SK-N-SH treated with all-trans-retinoic acid at 6 μM for 48 hours (cell line): ENCODE measurements at places on chromosomes 7 and 10.

GRCh38 chr7:42227541-42227935, 9.5 kb downstream of the GLI3 start:
- ATAC-seq, result peak; percentile 24; the same call in 1 of the 3 replicates

DNA sequence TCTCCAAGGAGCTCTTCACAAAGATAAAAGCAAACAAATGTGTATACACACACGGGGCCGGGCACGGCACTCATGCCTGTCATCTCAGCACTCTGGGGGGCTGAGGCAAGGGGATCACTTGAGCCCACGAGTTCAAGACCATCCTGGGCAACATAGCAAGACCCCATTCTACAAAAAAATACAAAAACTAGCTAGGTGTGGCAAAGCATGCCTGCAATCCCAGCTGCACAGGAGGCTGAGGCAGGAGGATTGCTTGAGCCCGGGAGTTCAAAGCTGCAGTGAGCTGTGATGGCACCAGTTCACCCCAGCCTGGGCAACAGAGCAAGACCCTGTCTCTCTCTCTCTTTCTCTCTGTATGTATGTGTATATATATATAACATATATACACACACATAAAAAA, 22.3 kb downstream of the TTYH3 start:
- no peak for ATAC-seq

GRCh38 chr7:66549466-66549865, 79.2 kb upstream of the KCTD7 start:
- no peak for ATAC-seq

- no peak for ATAC-seq
Observed at GRCh38 chr10:81502677-81503359, 372.2 kb upstream of the NRG3 start.

DNA sequence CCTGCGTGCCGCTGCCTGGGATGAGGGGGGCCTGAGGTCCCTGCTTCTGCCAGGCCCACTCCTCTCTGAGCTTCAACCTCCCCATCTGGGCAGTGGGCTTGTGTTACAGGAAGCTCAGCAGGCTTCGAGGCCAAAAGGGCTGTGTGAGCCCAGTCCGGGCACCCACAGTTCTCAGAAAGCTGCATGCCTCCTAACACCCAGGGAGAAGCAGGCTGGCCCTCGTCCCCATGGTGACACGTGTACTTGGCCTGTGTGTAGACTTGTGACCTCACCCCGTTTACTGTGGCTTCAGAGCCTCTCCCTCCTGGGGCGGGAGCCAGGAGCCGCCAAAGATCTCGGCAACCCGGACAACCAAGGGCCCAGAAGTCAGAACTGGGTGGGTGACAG, 2.2 kb upstream of the GRIFIN start:
- ATAC-seq, result peak; percentile 1; the same call in 1 of the 3 replicates

DNA sequence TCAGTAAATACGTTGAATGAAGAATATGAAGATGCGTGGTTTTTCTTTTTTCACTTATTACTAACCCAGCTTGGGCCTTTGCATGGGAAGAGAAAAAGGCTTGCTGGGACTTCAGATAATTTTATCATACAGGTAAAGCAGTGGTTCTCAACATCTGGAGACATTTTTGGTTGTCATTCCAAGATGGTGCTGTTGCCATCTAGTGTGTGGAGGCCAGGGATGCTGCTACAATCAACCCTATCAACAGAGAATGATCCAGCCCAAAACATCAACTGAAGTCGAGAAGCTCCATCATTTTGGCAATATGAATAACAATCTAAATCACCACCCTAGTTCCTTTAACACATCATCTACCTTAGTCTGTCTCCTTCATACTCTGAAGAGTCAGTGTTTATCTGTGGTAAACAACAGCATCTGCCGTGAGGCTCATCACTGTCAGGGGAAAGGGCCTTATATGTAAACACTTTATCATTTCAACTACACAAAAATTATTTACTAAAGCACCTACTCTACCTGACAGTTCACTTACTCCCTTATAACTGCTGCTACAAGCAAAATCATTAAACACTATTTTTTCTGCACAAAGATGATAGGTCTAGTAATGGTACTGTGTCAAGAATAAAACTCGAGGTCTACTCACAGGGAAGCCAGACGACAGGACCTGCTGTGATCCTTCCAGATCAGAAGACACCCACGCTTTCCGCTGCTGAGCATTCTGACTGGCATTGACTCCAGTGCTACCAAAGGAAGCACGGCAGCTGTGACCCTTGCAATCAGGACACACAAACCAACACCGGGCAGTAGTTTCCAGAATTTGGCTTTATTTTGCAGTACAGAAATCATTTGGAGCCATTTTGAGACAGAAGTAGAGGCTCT, 48.6 kb downstream of the GDI2 start:
- ATAC-seq, result no peak

- ATAC-seq, result no peak; the same call in 2 of the 3 replicates
Observed at GRCh38 chr7:6181136-6181535, 91.3 kb downstream of the CYTH3 start.

GRCh38 chr7:127858091-127858914, 172.9 kb downstream of the LRRC4 start:
- ATAC-seq, result no peak

GRCh38 chr10:110357252-110357780, 52.6 kb upstream of the SMNDC1 start:
- peak; percentile 3; the same call in 1 of the 3 replicates for ATAC-seq

DNA sequence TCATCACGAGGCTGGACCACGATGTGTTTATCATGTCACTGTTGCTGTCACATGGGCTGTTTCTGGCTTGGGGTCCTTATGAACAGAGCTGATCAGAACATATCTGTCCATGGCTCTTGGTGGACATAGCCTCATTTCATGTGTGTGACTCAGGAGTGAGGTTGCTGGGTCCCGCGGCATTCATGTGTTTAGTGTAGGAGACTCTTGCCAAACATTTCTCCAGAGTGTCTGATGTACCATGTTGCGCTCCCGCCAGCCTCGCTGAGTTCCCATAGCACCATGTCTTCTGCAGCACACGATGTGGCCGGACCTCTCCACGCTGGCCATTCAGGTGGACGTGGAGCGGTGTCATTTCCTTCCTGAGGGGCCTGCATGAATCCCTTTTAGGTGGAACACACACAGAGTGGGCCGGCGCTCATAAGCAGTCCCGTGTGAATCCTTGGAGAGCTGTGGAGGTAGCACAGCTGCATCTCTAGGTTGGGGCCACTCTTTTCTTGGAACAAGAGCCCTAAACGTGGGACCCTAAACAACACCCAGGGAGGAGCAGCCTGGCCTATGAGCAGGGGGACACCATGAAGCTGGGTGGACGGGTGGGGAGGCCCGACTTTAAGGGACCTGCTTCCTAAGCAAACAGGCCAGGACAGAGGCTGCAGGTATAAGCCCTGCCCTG, 134.6 kb downstream of the LHPP start:
- no peak for ATAC-seq

GRCh38 chr7:44685723-44686122, 62.9 kb upstream of the ZMIZ2 start:
- ATAC-seq, result no peak

GRCh38 chr10:30013757-30014156, 45.6 kb downstream of the JCAD start:
- ATAC-seq, result peak; percentile 41

- ATAC-seq, result no peak
Observed at GRCh38 chr7:137519181-137519691, 175.7 kb upstream of the PTN start.

DNA sequence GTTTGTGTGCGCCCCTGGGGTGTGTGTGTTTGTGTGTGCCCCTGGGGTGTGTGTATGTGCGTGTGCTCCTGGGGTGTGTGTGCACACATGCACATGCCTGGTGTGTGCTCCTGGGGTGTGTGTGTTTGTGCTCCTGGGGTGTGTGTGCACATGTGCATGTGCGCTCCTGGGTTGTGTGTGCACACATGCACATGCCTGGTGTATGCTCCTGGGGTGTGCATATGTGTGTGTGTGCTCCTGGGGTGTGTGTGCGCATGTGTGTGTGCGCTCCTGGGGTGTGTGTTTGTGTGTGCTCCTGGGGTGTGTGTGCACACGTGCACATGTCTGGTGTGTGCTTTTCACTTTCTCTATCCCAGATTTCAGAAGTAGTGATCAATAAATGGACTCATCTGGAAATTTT, 321.0 kb downstream of the WDR37 start:
- no peak for ATAC-seq

GRCh38 chr7:64687249-64687648, 21.3 kb downstream of the ZNF107 start:
- ATAC-seq, result no peak

DNA sequence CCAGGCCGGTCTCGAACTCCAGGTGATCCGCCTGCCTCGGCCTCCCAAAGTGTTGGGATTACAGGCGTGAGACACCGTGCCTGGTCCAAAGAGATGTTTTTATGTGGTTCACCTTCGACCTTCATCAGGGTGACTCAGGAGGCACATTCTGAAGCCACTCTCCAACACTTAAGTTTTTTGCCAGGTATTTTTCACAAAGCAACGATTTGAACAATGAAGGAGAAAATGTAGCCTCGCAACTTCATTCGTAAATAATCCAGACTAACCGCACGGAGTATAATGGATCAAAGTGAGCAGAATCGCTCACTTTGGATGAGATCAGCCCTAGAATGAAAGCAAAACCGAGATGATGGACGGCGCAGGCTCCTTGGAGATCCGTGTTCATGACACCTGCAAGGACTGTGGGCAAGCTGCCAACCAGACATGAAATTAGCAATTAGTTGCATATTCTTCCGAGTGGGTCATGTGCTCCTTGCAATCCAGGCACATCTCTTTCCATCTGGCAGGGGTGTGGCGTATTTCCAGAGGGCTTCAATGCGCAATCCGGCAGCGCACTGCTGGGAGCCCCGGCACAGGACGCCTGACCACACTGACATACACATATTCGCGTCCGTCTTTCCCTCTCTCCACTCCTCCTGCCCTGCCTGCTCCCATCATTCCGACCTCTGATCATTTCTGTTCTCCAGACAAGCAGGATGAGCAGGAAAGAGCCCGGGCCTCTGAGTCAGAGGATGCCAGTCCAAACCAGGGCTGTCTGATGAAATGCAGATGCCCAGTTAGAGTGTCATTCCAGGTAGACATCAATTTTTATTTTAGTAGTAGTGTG, 148.4 kb downstream of the KLF6 start:
- ATAC-seq, result peak; percentile 98

GRCh38 chr10:85648279-85648754, 718.3 kb downstream of the GRID1 start:
- no peak for ATAC-seq

DNA sequence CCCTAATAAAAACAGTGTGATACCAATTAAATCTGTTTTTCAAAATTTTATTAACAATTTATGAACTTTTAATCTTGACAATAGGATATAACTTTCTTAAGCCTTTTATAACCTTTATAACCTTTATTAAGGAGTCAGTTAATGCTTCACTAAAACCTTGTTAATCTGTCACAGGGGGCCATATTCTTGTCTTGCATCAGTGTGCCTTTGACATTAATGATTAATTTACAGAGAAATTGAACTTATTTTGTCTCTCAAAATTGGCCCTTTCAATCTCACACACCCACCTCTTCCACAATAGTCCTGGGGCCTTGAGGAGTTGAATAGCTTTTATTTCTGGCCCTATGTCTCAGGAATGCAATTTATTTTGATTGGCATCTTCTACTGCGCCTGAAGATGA, 68.5 kb downstream of the AKR1C4 start:
- ATAC-seq, result no peak

GRCh38 chr10:72525689-72526088, 100.2 kb downstream of the MICU1 start:
- peak; percentile 35 for ATAC-seq
